ENCODE measurements at places on chromosomes 12 and 14.

DNA sequence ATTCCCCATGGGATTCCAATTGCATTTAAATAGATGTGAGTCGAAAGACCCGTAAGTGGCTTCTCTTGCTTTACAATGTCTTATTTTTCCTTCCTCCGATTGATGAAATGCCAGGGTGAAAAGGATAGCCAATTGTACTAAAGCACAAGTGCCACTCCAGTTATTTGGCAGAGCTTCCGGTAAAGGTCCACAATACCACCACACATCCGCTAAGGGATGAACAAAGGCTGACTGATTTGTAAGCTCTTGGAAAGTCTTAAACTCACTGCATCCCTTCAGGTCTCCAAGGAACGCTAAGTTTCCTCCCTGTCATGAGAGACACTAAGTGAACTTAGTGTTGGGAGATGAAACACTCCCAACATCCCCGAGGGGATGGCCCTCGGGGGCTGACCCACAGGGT, 21.2 kb upstream of the RNASE1 start:
- DNase-seq, result no peak

GRCh38 chr14:104734991-104735779, 11.2 kb downstream of the ADSS1 start:
- no peak for DNase-seq

DNA sequence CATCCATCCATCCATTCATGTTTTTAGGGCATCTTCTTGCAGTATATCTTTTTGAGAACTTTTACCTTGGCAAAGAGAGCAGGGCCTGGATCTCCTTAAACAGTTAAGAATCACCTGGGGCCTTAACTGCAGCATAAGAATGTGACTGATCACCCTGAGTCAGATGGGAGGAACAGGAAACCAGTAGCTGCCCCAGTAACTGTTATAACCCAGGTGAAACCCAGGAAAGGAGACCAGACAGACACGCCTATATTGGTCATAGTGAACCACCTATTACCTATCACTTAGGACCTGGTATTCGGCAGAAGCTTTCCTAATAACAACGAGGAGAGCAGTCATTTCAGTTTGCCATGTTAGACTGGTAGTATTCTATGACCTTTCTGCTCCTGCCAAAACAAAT, 43.4 kb upstream of the NR2C1 start:
- no peak for DNase-seq

DNA sequence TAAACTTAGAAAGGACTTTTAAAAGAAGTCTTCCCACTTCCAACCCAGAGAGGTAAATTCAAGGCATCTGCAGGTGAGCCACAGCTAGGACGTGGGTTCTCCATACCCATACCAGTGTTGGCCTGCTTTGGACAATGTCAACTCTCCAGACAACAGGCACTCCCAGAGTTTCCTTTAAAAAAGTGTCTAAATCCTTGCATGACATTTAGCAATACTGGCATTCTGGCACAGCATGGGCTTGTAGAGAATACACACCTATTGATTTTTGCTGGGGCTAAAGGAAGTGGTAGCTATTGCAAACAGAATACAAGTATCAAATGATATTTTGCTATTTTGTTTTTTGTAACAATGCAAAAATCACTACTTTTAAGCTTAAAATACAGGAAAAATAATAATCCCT, 25.8 kb upstream of the DICER1 start:
- DNase-seq, result no peak

DNA sequence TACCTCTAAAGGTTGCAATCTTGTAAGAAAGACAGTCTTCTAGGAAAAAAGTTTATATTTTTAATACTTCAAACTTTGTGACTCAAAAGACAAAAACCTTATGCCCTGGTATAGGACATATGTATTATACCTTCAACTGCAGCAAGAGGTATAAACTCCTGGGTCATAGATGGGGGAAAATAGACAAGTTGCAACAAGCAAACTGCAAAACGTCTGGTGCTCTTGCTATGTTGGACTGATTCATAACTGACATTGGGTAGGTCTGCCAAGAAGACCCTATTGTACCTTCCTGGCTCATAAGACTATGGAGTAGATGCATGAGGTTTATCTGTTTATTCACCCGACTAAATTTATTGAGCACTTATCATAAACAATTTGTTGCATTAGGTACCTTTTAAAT, 40.9 kb downstream of the BEST3 start:
- DNase-seq, result no peak

- no peak for DNase-seq
Measured at GRCh38 chr12:13945236-13945635, 36.2 kb downstream of the GRIN2B start.
